Jurkat, Clone E6-1 (cell line): ENCODE measurements at places on chromosomes 6 and 20.

DNA sequence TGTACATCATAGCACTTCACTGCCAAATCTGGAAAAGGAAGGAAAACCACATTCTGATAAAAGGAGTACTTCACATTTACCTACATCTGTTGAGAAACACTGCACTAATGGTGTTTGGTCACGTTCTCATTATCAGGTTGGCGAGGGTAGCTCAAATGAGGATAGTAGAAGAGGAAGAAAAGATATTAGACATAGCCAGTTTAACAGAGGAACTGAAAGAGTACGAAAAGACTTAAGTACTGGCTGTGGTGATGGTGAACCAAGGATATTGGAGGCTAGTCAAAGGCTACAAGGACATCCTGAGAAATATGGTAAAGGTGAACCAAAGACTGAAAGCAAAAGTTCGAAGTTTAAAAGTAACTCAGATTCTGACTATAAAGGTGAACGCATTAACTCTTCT lies 32.0 kb upstream of the GJA10 start:
- DNase-seq: peak; percentile 14

DNA sequence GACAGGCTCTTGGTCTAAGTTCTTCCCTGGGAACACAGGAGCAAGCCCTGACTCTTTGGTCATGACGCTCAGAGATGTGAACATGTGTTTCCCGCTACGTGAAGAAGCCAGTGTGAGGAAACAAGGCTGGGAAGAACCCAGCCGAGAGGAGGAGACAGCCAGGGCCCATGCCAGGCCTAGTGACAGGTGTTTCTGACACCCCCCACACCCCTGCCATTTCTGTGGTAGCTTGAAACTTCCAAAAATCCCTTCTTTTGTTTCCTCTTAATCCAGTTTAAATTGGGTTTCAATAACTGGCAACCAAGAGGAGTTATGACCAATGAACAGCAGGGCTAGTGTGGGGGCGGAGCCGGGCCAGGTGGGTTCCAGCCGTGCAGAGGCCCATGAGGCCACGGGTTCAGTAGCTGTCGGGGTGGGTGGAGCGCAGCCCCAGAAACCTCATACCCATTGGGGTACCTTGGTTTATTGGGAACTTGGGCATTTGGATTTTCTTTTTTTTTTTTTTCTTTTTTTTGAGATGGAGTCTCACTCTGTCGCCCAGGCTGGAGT lies 33.5 kb downstream of the WRNIP1 start:
- no peak for DNase-seq

DNA sequence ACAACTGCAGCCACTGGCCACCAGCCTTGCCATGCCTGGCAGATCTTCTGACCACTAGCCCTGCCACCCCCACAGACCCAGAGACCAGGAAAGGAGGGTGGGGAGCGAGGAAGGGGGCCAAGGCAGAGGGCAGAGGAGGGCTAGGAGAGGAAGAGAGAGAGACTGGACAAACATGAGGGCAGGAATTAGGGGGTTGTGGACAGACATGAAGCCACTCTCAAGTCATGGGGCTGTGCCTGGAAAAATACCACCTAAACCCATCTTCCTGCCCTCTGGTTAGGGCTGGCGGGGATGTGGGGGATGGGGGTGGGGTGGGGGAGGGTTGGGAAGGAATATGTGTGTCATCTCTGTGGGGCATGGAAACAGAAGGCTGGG lies 1.4 kb upstream of the SLC29A1 start:
- no peak for DNase-seq

DNA sequence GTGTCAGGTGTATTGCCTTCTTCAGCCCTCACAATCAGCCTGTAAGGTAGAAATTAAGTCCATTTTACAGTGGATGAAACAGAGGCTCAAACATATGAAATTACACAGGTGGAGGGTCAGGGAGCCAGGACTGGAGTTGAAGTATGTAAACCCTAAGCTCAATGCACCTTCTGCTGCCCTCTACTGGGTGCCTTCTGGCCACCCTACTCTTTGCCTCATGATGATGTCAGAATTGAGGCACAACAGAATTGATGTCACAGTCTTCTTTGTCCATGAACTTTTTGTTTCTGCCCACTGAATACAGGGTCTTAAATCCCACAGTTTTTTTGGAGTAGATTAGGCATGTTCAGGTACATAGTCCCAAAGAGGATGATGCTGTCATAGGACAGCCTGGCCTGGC lies 400.8 kb upstream of the CHD6 start:
- peak; percentile 6 for DNase-seq

- DNase-seq: no peak
These were observed 20.2 kb downstream of the VPS52 start for GRCh38 chr6:33251395-33252012.

DNA sequence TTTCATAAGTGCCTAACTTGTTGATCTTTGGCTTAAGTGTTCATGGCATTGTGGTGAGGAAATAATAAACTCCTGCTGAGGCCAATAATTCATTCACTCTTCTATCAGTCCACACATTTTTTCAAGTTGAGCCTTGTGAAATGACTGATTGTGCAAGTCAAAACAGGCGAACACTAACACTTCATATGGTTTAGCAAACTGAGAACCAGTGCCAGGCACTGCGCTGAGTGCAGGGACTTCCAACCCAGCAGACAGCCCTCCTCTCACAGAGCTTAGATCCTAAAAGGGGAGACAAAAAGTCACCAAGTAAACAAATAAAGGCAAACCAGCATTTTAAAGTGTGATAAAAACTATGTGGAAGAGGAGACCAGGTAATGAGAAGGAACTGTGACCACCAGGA lies 435.0 kb downstream of the PTPRT start:
- no peak for DNase-seq

DNA sequence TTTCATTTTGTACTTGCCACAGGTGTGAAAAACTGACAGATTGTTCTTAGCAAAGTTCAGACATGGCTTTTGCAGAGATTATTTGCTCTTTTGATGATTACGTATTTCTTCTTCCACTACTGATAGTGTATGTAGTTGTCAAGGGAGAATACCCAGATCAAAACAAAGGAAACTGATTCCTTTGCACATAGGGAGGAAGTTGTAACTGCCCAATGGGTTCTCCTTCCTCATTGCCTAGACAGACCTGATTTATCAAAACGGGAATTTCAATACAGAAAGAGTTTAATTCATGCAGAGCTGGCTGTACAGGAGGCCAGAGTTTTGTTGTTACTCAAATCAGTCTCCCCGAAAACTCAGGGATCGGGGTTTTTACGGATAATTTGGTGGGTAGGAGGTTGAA lies 214.7 kb downstream of the BCAS1 start:
- no peak for DNase-seq

GRCh38 chr6:131844243-131844841 lies 36.5 kb downstream of the ENPP1 start:
- DNase-seq: no peak

DNA sequence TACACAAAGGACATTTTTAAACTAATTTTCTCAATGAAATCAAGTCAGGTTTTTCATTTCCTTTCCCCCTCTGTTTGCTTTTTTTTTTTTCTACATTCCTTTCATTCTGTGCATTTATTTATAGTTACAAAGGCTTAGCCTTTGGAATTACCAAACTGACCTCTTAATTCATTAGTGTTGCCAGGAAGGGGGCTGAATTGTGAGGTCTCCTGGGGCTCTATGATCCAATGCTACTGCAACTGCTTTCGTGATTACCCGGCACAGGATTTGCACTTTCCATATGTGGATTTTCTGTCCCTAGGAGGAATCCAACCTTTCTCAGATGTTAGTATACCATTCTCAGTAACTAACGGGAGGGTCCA lies 35.3 kb downstream of the NEDD9 start:
- no peak for DNase-seq

GRCh38 chr6:10838794-10839333 lies 525 bp upstream of the MAK start:
- no peak for DNase-seq

DNA sequence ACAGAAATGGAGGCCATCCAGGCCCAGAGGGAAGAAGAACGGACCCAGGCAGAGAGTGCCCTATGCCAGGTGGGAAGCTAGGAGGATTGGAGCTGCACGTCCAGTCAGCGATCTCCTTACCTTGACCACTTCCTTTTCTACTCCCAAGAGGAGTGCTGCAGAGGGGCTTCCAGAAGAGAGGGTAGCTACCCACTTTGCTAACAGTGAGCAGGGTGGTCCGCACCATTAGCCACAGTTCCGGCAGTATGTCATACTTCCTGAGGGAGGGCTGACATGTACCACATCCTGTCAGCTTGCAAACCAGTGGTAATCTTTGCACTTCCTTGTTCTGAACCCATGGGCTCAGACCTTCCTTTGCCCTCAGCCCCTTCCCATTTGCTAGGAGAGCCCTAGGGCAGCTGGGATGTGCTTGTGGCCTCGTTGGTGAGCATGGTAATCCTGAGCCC lies 35.4 kb downstream of the CEP250 start:
- peak; percentile 86 for DNase-seq

DNA sequence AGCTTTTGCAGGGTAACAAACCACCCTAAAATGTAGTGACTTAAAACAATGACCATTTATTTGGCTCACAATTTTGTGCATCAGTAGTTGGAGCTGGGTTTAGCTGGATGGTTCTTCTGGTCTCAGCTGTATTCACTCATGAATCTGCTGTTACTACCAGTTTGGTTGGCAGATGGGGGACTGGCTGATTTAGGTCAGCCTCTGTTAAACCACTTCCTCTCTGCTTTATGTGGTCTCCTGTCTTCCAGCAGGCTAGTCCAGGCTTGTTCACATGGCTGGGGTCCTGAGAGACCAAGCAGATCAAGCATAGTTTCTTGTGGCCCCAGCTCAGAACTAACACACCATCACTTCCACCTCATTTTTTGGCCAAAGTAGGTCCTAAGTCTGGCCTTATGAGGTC lies 67.2 kb upstream of the LAMP5 start:
- no peak for DNase-seq

DNA sequence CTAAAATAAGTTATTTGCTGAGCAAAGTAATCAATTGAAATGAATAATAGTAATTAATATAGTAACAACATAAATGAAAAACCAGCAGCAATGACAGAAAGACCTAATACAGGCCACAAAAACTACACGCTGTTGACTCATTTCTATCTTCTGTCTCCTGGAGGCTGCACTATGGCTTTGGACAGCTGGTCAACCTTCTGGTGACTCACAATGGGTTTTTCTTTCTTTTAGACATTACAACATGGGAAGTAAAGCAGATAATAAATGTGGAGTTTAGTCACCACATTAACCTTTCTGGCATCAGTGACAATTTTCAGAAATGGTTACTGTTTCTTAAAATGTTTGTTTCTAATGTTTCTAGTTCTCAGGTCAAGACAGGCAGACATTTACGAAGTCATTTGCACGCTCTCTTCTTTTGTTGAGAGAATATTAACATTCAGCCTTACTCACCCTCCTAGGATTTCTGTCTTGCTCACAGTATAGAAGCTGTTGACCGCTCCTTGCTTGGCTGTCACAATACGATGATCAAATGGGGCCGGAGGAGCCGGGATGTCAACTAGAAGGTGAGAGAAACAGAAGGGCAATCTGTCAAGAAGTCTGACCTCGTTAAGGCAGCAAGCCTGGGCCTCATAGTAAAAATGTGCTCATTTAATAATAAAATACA lies 62.2 kb downstream of the MYLK4 start:
- no peak for DNase-seq

- no peak for DNase-seq
These were observed 71.1 kb downstream of the LAMA4 start for GRCh38 chr6:112183271-112183671.

GRCh38 chr6:125421836-125422235 lies 120.1 kb upstream of the HDDC2 start:
- DNase-seq: no peak

- DNase-seq: no peak
These were observed 61.3 kb downstream of the HS3ST5 start for GRCh38 chr6:114281496-114281895.
